Activated T-helper 17 cell treated with anti-CD3 and anti-CD28 coated beads, Interleukin-2, amount 50 U/mL, for 72 hours (primary cell): ENCODE measurements at places on chromosomes 5 and 9. TPM values are rescaled to one million over a fixed set of nuclear protein-coding genes. Genes with fewer than 3 reads are reported as not detected.

GRCh38 chr9:34072868-34073590 is 24.3 kb upstream of the UBAP2 start:
- ATAC-seq = no peak

GRCh38 chr9:100441911-100442361 is 15.0 kb downstream of the MSANTD3 start:
- no peak for ATAC-seq

Gene CBY3
- not detected for total RNA-seq

GRCh38 chr5:147375151-147375550 is 134.7 kb downstream of the DPYSL3 start:
- no peak for ATAC-seq

DNA sequence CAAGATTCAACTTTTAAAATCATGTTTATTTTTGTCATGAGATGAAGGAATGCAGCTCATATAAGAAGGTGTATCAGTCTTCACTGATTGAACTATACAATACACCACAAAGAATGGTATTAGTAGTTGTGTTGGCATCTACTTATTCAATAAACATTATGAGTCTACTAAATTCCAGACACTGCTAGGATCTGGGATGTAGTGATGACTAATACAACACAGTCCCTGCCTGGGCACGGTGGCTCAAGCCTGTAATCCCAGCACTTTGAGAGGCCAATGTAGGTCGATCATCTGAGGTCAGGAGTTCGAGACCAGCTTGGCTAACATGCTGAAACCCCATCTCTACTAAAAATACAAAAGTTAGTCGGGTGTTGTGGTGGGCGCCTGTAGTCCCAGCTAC is 171.4 kb upstream of the NFIB start:
- ATAC-seq = no peak

Gene GPRIN1
- total RNA-seq = 8.9 TPM

Gene DOCK8
- total RNA-seq = 133 TPM

- ATAC-seq = no peak
Observed at GRCh38 chr5:96338624-96339415, 94.2 kb downstream of the PCSK1 start.

DNA sequence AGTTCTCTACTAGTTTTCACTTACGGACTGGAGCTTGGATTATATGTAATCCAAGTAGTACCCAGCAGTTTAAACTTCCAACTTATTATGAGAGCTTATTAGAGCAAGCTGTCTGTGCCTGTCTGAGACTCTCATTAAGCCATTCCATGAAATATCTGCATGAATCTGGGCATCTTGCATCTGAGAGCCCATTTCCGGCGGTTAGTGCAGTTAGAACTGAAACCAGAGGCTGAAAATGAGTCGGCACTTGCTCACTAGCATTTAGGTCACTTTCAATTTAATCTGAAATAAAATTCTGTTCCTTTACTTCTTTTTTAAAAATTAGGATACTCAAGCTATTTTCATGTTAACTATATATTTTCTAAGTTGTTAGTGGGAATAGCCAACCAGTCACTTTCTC is 102.2 kb downstream of the MEGF10 start:
- ATAC-seq = no peak

- ATAC-seq = no peak
Observed at GRCh38 chr5:36646507-36647023, 40.2 kb downstream of the SLC1A3 start.

DNA sequence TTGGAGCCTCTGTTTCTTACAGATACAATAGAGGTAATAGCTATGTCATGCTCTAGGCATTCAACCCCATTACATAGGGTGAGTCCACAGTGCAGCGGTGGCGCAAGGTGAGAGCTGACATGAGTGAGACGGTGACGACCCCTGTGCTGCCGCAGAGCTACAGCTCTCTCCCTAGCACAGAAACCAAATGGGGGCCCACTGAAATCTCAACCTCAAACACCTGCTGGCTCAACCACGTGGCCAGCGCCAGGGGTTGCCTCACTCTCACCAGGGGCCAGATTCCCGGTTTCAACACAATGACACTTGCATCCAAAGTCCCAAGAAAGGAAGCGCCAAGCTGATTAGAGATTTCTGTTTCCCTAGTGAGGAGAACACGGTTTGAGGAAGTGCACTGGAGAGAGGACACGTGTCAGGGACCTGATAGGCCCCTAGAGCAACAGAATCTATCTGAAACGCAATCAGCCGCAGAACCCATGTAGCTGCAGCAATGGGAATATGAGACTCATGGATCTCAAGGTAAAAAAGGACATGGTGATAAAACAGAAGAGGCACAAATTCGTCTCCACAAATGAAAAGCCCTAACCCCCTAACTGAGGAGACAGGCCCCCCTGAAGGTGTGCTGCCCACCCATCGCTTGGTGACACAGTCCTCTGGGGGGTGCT is 114.3 kb downstream of the CRB2 start:
- ATAC-seq = no peak

Gene LOX
- total RNA-seq = not detected

DNA sequence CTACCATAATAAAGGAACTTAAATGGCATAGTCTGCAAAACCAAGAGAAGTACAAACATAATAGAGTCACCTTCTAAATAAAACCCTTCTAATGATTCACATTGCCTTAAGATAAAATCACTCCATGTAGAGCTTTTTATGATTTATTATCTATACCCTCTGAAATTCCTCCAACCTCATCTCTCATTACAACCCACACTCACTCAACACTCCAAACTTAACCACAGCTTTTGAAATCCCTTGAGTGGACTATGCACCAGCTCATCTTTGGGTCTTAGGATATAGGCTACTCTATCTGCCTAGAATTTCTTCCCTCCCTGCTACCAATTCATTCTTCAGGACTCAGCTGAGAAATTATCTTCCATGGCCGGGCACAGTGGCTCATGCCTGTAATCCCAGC is 122.5 kb downstream of the CETN3 start:
- ATAC-seq = no peak

GRCh38 chr9:28249424-28249823 is 676.1 kb upstream of the C9orf72 start:
- no peak for ATAC-seq

Gene WDR38
- not detected for total RNA-seq

- ATAC-seq = peak; percentile 94
Observed at GRCh38 chr5:112878760-112879159, 17.7 kb downstream of the SRP19 start.

Gene SOHLH1
- not detected for total RNA-seq

GRCh38 chr9:81613002-81613812 is 76.1 kb downstream of the TLE1 start:
- no peak for ATAC-seq

DNA sequence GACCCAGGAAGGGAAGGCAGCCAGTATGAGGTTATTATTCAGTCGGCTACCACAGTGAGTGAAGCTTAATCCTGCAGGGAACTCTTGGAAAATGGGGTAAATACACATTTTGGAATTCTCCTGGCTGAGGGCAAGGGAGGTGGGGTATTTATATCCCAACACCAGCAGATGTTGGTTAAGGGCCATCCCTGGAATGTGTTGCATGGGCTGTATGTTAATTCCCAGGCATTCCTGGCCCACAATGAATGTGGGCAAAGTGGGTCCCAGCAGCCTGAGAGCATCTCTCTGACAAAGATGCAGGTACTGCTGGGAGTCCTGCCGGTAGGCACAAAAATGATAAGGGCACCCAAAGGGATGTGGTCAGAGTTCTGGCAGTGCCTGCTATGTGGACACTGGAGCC is 2.9 kb upstream of the GPRIN1 start:
- no peak for ATAC-seq

Gene PTGES
- total RNA-seq = not detected

GRCh38 chr5:6595405-6595804 is 37.4 kb downstream of the NSUN2 start:
- no peak for ATAC-seq

- peak; percentile 78 for ATAC-seq
Observed at GRCh38 chr9:89781838-89782540, 177.2 kb downstream of the GADD45G start.

- no peak for ATAC-seq
Observed at GRCh38 chr5:8730194-8730593, 815.7 kb downstream of the SEMA5A start.

DNA sequence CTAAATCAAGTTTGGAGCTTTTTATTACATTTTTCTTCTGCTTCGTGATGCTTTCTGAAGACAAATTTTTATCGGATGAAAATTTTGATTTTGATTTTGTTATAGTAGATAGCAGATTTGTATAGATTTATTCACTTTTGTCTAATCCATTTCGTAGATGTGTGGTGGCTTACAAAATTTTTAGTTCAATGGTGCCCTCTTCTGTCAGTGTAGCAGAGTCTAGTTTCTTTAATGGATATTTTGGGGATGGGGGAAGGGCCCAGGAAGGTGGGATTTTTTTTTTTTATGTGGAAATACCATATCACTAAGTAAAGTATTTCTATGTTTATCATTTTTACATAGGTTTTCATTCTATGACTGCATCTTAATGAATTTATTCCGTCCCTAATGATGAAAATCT is 259.9 kb upstream of the TARS1 start:
- ATAC-seq = no peak

- no peak for ATAC-seq
Observed at GRCh38 chr9:34809504-34810186, 99.7 kb upstream of the CCL21 start.

Gene PCDHA6
- total RNA-seq = not detected

DNA sequence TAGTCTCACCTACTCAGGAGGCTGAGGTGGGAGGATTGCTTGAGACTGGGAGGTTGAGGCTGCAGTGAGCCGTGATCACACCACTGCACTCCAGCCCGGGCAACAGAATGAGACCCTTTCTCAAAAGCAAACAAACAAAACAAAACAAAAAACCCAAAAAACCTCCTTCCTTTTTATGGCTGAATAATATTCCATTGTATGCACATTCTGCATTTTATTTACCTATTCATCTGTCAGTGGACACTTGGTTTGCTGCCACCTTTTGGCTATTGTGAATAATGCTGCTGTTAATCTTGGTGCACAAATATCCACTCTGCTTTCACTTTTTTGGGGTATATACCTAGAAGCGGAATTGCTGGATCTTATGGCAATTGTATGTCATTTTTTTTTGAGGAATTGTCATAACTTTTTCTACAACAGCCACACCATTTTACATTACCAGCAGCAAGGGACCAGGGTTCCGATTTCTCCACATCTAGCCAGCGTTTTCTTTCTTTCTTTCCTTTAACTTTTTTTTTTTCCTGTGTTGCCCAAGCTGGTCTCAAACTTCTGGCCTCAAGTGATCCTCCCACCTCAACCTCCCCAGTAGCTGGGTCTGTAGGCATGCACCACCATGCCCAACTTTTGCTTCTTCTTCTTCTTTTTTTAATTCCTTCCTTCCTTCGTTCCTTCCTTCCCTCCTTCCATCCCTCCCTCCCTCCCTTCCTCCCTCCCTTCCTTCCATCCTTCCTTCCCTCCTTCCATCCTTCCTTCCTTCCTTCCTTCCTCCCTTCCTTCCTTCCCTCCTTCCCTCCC is 30.6 kb downstream of the NKX2-5 start:
- peak; percentile 28 for ATAC-seq

DNA sequence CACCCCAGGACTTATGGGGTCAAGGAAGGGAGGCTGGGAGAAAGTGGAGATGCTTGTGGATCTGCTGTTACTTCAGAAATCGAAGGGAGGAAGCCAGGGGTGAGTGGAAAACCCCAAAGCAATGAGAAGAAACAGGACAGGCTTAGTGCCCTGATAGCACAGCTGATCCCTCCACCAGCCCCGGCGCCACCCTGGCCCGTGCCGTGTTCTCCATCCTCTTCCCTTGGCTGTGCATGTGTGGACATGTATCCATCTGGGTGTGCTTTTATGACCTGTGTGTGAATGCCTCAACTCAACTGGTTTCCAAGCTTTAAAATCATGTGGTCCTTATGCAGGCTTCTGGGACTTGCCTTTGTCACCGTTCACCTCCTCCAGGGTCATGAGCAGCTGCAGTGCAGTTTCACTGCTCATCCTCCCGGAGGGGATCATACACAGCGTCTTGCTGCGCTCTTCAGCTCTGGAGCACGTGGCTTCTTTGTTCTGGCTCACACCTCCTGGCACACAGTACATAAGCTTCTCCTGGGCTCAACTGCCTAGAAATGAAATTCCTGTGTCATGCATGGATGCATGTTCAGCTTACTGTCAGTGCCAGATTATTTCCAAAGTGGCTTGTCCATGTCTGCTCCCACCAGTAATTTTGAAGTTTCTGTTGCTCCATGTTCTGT is 58.2 kb downstream of the IPPK start:
- no peak for ATAC-seq

- no peak for ATAC-seq
Observed at GRCh38 chr9:137685035-137685740, 66.4 kb downstream of the EHMT1 start.

Gene ARHGEF37
- total RNA-seq = 0.64 TPM

Gene SPINK6
- not detected for total RNA-seq

DNA sequence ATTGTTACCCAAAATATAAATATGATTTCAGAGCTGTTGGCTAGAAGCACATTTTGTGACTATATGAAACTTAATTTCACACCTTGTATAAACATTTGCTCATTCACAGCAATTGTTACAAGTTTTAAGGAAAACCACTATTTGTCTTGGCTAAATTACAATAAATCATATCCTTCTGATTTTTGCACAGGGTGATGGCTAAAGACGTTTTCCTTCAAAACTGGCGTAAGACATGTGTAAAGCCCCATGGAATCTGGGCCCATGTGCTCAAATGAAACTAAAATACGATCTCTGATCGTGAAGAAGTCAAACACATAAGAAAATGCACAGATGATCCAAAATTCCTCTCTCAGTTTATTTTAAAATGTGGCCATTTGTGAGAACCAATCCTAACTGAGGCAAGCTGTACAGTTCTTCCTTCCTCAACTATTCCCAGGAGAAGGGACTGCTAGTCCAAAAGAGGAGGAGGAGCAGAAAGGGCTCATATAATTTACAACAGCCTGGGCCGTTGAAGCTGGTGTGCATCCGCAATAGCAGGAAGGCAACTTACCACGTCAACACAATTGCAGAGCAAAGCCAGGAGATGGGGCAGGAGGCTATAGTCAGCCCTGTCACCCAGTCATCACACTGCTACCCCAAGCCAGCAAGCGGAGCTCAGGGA is 98.4 kb downstream of the MED27 start:
- ATAC-seq = no peak

DNA sequence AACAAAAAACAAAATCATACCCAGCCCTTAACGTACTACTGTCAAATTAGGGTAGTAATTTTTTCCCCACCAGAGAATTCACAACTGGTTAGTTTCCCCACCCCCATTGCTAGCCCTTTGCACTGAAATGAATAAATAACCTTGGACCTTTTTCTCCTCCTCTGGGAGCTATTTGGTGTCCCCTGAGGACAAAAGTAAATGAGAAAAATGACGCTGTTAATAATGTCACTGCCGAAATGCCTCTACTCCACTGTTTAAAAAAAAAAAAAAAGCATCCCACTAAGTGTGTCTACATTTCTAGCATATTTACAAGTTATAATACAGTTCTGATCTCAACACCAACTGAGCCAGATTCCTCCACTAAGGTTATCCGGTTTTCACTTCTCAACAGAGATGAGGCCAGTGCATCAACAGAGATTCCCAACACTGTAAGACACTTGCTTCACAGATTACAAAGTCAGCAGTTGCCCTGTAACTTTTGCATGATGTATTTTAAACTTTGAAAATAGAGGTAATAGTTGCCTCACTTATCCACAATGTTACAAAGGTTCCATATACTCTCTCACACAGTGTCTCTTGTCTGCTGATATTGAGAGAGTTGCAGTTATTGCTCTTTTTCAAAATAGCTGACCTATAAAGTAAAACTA is 5.1 kb upstream of the NFIB start:
- ATAC-seq = no peak
